ENCODE measurements at places on chromosomes 4 and X.

DNA sequence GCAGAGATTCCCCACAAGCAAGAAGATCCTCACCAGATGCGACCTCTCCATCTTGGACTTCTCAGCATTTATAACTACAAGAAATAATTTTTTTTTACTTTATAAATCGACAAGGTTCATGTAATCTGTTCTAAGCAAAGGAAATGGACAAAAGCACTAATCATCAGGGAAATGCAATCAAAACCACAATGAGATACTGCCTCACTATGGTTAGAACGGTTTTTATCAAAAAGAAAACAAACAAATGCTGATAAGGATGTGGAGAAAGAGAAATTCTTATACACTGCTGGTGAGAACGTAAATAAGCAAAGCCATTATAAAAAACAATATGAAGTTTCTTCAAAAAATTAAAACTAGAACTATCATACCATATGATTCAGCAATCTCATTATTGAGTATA is 1382.6 kb downstream of the ARAP2 start:
- H3K4me1 ChIP-seq: no peaks in the 10 kb centered on the region
- H3K27ac ChIP-seq: no peak overlapping the region
- DNase-seq: no peak

GRCh38 chrX:47264483-47265173 is 31.8 kb downstream of the USP11 start:
- no peaks in the 10 kb centered on the region for H3K27me3 ChIP-seq
- H3K4me1 ChIP-seq: no peaks in the 10 kb centered on the region
- DNase-seq: no peak
- no peaks in the 10 kb centered on the region for H3K36me3 ChIP-seq
- no peak overlapping the region for H3K27ac ChIP-seq

GRCh38 chrX:106203315-106203714 is 35.2 kb downstream of the PWWP3B start:
- no peaks in the 10 kb centered on the region for H3K4me1 ChIP-seq
- no peak for DNase-seq
- no peaks in the 10 kb centered on the region for H3K36me3 ChIP-seq

DNA sequence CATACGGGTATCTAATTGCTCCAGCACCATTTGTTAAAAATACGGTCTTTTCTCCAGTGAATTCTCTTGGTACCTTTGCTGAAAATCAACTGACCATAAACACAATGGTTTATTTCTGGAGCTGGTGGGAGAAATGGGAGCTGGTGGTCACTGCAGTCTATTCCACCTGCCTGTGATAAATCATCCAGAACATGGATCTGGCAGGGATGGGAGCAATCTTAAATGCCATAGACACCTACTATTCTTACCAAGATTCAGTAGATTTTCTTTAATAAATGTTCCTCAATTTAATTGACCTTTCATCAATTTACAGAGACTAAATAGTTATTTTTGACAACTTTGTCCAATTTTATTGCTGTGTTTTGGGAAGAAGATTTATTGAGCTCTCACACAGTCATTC is 68.1 kb downstream of the SLC9A7 start:
- no peaks in the 10 kb centered on the region for H3K36me3 ChIP-seq
- H3K27me3 ChIP-seq: no peaks in the 10 kb centered on the region
- H3K27ac ChIP-seq: no peak overlapping the region
- no peaks in the 10 kb centered on the region for H3K4me1 ChIP-seq
- no peak for DNase-seq
- no peak overlapping the region for H3K4me3 ChIP-seq

GRCh38 chr4:81069706-81070331 is 39.3 kb downstream of the BMP3 start:
- H3K27ac ChIP-seq: no peak overlapping the region
- DNase-seq: peak; percentile 82
- no peaks in the 10 kb centered on the region for H3K4me1 ChIP-seq
- no peak overlapping the region for H3K4me3 ChIP-seq
- H3K36me3 ChIP-seq: no peaks in the 10 kb centered on the region

DNA sequence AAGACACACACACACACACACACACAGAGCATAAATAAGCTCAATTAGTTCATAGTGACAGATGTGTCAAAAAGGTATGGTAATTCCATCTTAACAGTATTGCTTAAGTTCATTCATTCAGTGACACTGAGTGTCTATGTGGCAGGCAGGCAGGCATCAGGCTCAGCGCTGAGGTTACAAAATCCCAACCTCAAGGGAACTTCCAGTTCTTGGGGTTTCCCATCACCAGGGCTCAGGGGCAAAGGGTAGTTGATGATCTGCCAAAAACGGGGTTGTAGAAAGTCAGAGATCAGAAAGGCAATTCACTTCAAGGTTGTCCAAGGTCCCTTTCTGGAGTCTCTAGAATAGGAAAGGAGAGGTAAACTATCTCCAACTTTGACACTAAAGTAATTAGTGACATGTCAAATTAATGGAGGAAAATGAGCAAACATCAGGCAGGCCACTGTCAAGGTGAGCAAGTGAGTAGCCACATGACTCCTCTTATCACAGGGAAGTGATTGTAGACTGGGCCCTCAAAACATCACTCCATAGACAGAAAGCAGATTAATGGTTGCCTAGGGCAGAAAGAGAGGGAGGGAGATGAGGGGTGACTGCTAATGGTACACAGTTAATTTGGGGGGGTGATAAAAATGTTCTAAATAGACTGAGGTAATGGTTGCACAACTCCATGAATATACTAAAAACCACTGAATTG is 41.8 kb downstream of the GPC4 start:
- DNase-seq: no peak
- H3K4me3 ChIP-seq: no peak overlapping the region
- H3K36me3 ChIP-seq: no peaks in the 10 kb centered on the region
- H3K27me3 ChIP-seq: no peaks in the 10 kb centered on the region
